ENCODE measurements at places on chromosomes 4 and X. TPM values are rescaled to one million over a fixed set of nuclear protein-coding genes. Genes with fewer than 3 reads are reported as not detected.

GRCh38 chrX:136880452-136881013, at the start of gene RBMX:
Gene RBMX (minus strand): TSS chrX:136880725. CDS start chrX:136879427, 1,298 bp downstream.
- H3K4me1 ChIP-seq = no peaks in the 10 kb centered on the region
- H3K27me3 ChIP-seq = no peaks in the 10 kb centered on the region
- H3K4me3 ChIP-seq = peak within 1 kb of the TSS; percentile 58
- peak within 1 kb of the TSS; percentile 91 for H3K27ac ChIP-seq
- DNase-seq = peak; percentile 90
- no peaks in the 10 kb centered on the region for H3K36me3 ChIP-seq

SPANXA1 gene
- 3.2 TPM for total RNA-seq

GRCh38 chrX:125204681-125205132, 115.0 kb upstream of the TEX13C start:
- no peaks in the 10 kb centered on the region for H3K36me3 ChIP-seq
- H3K4me3 ChIP-seq = peak overlapping the region; percentile 42
- H3K27ac ChIP-seq = peak overlapping the region; percentile 66
- H3K4me1 ChIP-seq = no peaks in the 10 kb centered on the region

DNA sequence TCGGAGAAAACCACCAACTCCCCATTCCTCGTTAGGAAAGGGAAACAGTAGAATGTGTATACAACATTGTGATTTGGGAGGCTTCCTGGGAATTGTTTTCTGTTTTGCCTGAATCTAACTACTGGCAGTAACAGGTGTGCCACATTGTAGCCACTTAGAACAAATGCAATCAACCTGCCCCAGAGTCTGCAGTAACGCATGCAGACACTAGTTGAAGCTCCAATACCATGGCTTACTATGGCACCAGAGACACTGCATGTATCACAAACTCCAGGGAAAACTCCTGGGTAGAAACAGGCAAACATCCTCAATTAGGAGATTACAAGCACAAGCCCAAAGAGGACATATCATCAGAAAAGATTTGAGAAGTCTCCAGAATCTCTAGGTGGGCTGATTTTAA, 154.2 kb upstream of the NEIL3 start:
- H3K36me3 ChIP-seq = no peaks in the 10 kb centered on the region
- no peaks in the 10 kb centered on the region for H3K4me1 ChIP-seq
- no peaks in the 10 kb centered on the region for H3K27me3 ChIP-seq
- no peak overlapping the region for H3K27ac ChIP-seq

DNA sequence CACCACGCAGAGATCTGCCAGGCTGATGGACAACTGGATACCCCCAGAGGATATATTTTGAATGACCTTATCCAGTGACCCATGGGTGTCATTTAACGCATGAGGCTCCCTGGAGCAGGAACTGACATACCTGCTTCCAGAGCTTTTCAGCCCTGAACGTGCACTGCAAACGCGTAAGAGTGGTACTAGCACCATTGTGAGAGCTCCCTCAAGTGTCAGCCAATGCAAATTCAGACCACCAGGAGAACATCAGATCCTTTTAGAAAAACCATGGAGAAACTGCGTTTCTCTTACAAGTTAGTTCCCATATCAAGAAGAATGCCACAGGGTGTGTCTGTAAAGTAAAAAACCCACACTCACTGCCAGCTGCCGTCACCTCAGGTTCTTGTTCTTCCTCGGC, 7.3 kb downstream of the TREX2 start:
- H3K4me3 ChIP-seq = no peak overlapping the region
- DNase-seq = no peak
- no peaks in the 10 kb centered on the region for H3K36me3 ChIP-seq
- H3K27me3 ChIP-seq = no peaks in the 10 kb centered on the region

DNA sequence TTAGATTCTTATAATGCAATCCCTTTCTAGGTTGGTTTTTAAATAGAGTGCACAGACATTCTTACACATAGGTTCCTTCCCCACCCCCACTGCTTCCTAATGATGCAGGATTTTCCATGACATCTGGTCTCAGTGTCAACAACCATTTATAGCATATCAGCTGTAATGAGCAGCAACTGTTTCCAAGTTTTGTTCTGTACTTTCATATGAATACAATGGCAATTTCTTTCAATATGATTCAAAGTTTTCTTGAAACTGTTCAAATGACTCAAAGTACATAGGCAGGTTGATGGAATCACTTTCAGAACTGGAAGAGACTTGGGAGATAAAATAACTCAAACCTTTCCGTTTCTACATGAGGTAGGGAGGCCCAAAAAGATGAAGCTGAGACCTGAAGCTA, 220.7 kb downstream of the CAMK2D start:
- H3K4me1 ChIP-seq = no peaks in the 10 kb centered on the region
- no peak overlapping the region for H3K27ac ChIP-seq
- no peak overlapping the region for H3K4me3 ChIP-seq
- H3K27me3 ChIP-seq = no peaks in the 10 kb centered on the region
- H3K36me3 ChIP-seq = no peaks in the 10 kb centered on the region
- DNase-seq = no peak

TXK gene
- 0.46 TPM for total RNA-seq

DNA sequence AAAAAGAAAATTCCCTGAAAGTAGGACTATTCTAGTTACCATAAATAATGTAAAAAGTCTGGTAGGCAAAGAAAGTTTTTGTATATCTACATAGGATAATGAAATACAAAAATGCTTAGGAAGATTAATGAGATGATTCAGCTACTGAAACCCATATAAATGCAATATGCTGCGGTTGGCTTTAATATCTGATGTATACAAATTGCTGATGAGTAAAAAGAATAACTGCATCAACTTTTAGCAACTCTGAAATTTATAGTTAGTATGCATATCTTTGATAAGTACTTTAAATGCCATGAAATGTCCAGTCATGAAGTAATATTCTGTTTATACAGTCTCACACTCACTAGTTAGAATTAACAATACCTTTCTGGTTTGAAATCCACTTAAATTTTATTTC, 404.8 kb downstream of the TLL1 start:
- no peak overlapping the region for H3K27ac ChIP-seq
- H3K4me3 ChIP-seq = no peak overlapping the region
- no peak for DNase-seq
- no peaks in the 10 kb centered on the region for H3K36me3 ChIP-seq
- no peaks in the 10 kb centered on the region for H3K27me3 ChIP-seq
- H3K4me1 ChIP-seq = no peaks in the 10 kb centered on the region

HPGD gene
- total RNA-seq = 37.7 TPM

PNMA6F gene
- total RNA-seq = not detected

- no peak overlapping the region for H3K27ac ChIP-seq
- no peaks in the 10 kb centered on the region for H3K36me3 ChIP-seq
- H3K4me3 ChIP-seq = no peak overlapping the region
- no peaks in the 10 kb centered on the region for H3K4me1 ChIP-seq
- H3K27me3 ChIP-seq = no peaks in the 10 kb centered on the region
Observed at GRCh38 chr4:16669036-16669435, 229.4 kb downstream of the LDB2 start.

ZCCHC12 gene
- not detected for total RNA-seq

DNA sequence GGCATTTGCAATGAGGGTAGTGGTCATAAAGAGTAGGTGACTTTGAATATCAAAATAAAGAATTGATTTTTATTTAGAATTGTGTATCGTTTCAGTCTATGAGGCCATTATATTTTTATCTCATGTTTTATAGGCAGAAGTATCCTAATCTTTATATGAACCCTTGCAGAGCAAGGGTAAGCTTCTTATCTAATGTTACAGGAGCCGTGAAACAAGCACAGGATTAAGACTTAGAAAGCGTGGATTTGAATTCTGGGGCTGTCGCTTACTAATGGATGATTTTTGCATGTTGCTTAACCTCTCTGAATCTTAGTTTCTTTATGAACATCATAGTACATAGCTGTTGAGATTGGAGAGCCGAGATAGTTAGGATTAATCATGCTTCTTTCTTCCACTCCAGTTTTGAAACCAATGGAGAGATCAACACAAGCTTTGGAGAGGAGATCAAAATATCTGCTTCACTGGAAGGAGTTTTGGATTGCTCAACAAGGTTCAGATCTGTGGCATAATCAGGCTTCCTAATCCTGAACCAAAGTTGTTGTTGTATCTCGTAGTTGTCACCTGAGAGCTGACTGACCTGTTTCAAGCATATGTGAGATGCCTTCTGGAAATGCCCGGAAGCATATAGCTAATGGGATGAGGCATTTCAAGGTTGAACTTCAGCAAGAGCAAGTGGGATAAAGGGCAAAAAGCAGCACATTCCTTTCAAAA, 166.9 kb upstream of the GK2 start:
- H3K4me1 ChIP-seq = no peaks in the 10 kb centered on the region
- no peak overlapping the region for H3K4me3 ChIP-seq
- H3K27ac ChIP-seq = peak overlapping the region; percentile 20
- DNase-seq = no peak
- H3K36me3 ChIP-seq = no peaks in the 10 kb centered on the region

DNA sequence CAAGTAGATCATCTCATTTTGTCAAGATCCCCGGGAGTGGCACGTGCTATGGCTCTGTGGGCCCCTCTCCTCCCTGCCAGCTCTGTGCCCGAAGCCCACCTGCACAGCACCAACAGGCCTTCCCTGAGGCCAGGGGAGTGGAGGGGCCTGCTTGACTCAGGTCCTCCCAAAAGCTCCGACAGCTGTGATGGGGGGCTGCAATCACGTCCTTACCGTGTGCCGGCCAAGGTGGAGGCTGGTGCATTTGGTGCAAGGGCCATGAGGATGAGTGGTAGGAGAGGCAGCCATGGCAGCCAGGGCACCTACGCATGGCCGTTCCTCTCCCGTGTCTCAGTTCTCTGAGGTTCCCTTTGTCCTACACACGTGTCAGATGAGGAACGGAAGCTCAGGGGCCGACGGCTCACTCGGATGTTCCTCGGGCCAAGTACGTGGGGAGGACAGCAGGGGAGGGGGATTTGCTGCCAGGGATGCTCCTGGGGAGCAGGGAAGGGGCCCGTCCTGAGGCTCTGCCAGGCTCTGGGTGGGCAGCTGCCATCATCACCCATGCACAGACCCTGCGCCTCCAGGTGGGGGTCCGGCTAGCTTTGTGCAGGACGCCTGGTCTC, 95.8 kb downstream of the HMX1 start:
- no peak overlapping the region for H3K4me3 ChIP-seq
- no peak overlapping the region for H3K27ac ChIP-seq
- no peak for DNase-seq
- H3K36me3 ChIP-seq = no peaks in the 10 kb centered on the region

ZNF280C gene
- total RNA-seq = 19.0 TPM

DNA sequence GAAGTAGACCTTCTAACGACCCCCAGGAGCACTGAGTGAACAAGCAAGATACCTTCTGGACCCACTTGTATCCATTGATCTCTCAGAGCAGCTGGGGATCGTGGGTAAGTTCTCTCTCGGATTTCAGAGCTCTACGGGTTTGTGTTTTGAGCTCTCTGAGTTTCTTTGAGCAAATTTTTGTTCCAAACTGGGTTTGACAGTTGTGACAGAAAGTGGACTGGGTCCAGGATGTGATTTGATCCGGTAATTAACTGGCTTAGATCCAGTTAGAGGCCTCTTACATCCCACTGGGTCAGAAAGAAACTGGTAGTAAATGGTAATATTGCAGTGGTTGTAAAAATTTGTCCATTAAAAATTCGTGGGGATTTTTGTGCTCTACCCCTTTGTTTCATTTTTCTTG, 459.2 kb downstream of the INPP4B start:
- no peaks in the 10 kb centered on the region for H3K4me1 ChIP-seq
- H3K27me3 ChIP-seq = no peaks in the 10 kb centered on the region
- no peak overlapping the region for H3K27ac ChIP-seq
- no peak for DNase-seq

GATA1 gene
- not detected for total RNA-seq

ATP2B3 gene
- total RNA-seq = not detected

MFAP3L gene
- total RNA-seq = 10.0 TPM

DNA sequence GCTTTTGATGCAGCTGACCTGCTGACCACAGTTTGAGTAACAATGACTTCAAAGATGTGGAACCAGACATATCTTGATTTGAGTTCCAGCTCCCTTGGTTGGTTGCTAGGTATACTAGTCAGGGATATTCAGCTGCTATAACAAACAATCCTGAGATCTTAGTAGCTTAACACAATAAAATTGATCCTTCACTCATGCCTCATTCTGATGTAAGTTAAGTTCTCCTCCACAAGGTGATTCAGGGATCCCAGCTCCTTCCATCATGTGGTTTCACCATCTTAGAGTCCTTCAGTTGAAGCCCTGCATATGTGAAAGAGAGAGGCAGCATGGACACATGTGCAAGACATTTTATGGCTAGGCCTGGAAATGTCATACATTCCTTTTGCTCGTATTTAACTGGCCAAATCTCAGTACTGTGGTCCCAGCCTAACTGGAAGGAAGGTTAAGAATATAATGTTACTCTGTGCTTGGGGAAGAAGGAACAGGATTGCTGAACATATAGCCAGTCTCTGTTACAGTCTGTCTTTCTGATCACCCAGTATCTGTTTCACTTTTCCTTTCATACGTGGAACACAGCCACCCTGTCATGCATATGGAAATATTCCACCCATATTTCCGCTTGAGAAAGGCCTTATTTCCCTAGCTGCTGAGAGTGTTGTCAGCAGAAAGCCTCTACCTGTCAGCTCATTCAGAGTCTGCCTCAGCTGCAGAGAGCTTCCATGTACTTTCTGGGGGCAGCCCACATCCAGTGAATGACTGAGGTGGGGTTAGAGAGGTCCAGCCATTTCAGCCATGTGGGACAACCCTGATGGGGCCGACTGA, 7.1 kb downstream of the SMIM9 start:
- H3K27me3 ChIP-seq = no peaks in the 10 kb centered on the region
- no peaks in the 10 kb centered on the region for H3K4me1 ChIP-seq

DNA sequence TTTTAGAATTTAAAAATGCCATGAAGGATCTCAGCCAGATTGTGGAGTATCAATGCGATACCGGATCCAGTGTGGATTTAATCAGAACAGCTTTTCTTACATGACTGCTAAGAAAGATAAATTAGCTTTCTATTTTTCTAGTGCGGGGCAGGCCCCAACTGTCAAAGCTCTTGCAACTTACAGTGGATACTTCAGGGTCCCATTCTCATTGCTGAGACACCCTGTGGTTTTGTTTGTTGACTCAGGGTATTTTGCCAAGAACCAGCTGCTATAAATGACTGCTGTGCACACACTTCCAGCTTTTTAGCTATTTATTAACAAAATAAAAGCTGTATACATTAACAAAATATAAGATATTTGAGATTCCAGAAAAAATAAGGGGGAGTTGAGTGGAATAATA, 166.4 kb downstream of the DCLK2 start:
- H3K27ac ChIP-seq = no peak overlapping the region
- DNase-seq = no peak
- no peak overlapping the region for H3K4me3 ChIP-seq
- H3K27me3 ChIP-seq = no peaks in the 10 kb centered on the region
- H3K4me1 ChIP-seq = no peaks in the 10 kb centered on the region

MTNR1A gene
- not detected for total RNA-seq

GRCh38 chrX:47217121-47217851, 1.2 kb upstream of the CDK16 start:
- peak; percentile 8 for DNase-seq
- no peaks in the 10 kb centered on the region for H3K4me1 ChIP-seq
- H3K27me3 ChIP-seq = no peaks in the 10 kb centered on the region

TMEM150C gene
- 30.0 TPM for total RNA-seq
